NCI-H1105 (cell line): ENCODE measurements at places on chromosomes 5 and 9.

- DNase-seq, result no peak
Observed at GRCh38 chr5:84816160-84816559, 431.5 kb upstream of the EDIL3 start.

GRCh38 chr5:90802474-90803317 lies 244.1 kb downstream of the ADGRV1 start:
- DNase-seq, result peak; percentile 7

DNA sequence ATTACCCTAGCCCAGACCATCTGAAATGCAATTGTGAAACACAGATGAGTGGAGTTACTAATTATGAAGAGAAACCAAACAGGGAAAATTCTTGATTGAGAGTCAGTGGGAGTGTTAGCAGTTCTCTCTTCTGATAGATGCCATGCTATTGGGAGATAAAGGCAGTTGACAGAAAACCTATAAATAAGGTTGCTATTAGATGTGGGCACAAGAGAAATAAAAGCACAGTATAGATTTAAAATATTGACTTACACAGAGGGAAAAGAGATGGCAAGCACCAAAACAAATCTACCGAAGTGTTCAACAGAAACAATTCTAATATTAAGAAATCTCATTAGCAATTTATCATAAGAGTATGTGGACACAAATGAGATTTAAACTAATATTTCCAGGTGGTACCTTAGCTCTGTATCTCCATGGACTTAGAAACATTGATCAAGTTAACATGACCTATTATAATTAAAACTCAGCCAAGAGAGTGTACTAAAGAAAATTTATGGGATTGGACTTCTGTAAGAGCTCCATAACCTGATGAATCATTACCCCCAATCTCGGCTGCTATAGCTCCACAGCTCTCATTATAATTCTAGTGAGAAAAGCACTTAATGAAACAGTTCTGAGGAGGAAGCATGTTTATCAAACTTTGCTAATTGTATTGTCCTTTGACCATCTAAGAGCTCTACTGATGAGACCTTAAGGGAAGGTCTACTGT lies 665.0 kb upstream of the RIOK2 start:
- no peak for DNase-seq

GRCh38 chr5:138925090-138925635 lies 50.0 kb upstream of the LRRTM2 start:
- no peak for DNase-seq

- DNase-seq, result no peak
Observed at GRCh38 chr5:125465703-125466102, 719.3 kb upstream of the ZNF608 start.

DNA sequence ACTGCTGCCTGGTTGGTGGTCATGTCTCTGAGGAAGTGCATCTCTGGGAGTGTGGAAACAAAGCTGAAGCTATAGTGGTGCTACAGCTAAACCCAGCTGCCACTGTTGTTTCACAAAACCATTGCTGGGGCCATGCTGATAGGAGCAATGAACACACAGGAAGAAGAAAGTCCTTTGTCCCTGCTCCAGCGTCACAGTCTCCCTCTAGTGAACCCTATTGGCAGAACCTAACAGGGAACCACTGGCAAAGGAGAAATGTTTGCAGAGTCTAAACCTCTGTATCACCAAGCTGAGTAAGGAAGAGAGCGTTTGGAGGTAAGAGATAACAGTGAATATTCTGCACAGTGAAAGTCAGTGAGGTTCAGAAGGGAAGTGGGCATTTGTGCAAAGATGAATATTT lies 244.0 kb downstream of the YTHDC2 start:
- DNase-seq, result no peak

DNA sequence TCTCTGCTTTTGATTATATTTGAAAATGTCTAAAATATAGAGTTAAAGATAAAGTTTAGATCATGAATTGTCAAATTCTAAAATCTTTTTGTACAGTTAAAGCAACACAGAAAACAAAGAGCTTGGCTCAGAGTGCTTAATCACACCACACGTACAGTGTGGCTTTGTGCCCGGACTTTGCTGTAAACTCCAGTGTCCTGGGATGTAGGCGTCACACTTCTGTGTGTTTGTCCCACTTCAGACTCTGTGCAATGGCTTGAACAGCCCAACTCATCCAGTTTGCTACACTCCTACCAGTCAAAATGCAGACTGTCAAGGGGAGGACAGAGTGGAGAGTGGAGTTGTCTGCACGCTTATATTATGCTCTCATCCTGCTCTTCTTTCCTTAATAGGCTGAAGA lies 45.3 kb downstream of the SMARCA2 start:
- DNase-seq, result no peak

GRCh38 chr9:114465906-114466900 lies 39.1 kb downstream of the WHRN start:
- DNase-seq, result no peak

DNA sequence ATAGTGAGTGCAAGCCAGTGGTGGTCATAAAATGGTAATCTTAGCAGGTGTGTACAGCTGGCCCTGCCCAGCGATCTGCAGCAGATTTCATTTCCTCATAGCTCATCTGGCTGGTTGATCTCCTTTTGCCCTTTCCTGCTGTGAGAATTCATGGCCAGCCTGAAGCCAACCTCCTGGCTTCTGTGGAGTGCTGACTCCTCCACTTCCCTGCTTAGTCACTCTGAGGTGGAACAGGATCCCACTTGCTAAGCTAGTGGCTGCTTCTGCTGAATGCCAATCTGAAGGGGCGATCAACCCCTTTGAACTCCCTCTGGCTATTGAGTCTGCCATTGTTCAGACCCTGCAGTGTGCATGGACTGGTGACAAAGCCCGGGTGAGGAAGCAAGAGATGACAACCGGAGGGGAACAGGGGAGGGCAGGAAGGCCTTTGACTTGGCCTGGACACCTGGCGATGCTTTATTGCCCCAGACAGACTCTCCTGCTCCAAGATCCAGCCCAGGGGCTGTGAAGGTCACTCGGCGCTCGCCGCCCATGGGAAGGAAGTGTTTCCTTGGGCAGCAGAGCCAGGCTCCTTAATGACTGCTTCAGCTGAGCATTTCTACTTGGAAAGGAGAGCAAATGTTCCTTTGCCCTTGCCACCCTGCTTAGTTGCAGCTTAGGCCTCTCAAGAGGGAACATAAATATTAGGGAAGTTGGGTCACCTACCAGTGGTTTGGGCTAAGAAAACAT lies 341.1 kb downstream of the ZSWIM6 start:
- no peak for DNase-seq

- no peak for DNase-seq
Observed at GRCh38 chr5:132315529-132316067, 21.4 kb downstream of the SLC22A4 start.

- no peak for DNase-seq
Observed at GRCh38 chr5:73770172-73771025, 144.4 kb downstream of the ARHGEF28 start.

GRCh38 chr5:158841481-158842276 lies 258.0 kb downstream of the EBF1 start:
- DNase-seq, result no peak

- no peak for DNase-seq
Observed at GRCh38 chr9:130766021-130766926, 68.8 kb upstream of the ABL1 start.

DNA sequence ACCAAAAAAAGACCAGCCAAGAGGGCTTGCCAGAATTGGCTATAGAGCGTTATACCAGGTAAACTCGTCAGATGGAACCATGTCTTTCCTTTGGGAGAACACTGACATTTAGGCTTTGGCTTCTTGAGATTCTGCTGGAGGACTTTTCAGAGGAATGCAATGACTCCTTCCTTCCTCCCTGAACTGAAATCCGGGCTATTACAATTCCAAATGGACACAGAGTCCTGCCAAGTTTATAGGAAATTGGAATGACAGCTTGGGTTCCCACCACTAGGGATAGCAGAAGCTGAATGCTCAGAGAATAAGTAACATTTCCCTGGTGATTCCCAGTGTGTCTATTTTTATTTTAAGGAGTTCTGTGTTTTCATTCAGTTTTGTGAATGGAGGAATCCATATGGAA lies 143.0 kb downstream of the FGF1 start:
- no peak for DNase-seq

DNA sequence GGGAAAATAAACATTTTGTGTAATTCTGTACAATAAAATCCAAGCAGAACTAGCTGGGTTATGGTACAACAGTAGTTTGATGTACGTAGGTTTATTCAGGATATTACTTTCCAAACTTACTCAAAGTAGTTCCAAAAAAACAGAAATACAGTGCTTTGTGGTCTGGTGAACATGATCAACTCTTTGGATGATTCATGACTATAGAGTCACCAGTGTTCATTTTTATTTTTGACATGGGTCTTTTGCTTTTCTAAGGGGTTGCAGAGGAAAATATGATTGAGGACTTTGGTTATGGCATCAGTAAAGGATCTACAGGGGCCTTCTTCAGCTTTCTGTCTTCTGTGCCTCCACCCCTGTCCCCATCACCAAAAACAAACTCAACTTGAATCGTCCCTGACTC lies 127.2 kb downstream of the TLE4 start:
- no peak for DNase-seq

DNA sequence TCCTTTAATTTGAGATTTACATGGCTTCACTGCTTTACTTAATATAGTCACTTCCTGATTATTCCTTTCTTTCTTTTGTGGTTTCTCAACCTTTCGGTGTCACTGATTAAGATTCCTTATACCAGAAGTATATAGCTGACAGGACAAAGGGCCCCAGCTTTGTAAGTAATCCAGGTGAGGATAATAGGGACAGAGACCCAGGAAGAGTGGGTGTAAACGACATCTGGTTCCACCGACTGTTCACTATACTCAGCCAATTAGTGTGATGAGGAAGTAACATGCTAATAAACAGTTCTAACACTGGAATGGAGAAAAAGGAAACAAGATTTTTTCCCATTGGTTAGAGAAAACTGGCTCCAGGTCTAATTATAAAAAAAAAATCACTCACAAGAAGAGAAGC lies 286.3 kb upstream of the EFNA5 start:
- no peak for DNase-seq

DNA sequence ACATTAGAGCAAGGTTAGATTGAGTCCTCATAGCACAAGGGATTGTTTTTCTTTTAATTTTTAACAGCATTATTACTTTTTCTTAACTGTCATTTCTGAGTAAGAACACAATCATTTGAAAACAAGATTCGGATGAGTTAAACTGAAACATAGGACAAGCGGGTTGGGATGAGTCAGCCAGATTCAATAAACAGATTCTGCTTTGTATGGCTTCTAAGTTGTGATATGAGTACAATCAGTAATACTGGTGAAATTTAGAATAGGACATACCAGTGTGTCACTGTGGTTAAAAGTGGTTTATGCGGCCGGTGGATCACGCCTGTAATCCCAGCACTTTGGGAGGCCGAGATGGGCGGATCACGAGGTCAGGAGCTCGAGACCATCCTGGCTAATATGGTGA lies 364.3 kb upstream of the CDH10 start:
- DNase-seq, result no peak
